ENCODE measurements at places on chromosomes 12 and 14.

DNA sequence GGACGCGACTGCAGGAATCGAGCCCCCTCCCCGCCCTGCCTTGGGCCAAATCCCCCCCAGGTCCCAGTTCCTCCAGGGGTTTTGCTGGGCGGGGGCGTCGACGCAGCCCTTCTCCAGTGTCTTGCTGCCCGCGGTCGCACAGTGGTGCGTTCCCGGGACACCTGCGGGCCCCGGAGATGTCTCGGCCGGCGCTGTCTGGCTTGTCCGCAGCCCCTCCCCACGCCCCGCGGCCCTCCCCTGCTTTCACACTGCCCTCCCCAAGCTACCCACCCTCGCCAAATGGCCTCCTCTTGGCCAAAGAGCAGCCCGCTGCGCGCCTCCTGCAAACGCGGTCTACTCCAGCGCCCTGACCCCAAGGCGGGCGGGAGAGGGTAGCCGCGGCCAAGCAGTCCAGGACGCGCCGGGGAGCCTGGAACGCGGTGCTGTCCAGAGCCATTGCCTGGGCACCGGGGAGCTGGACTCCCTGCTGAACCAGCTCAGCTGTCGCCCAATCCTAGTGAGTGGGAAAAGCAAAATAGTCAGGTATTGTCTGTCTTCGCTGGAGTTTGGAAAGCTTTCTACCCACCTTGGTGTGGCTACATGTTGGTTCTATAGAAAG lies 122.0 kb downstream of the AACS start:
- DNase-seq: no peak

- DNase-seq: no peak
Observed at GRCh38 chr14:55404173-55404854, 7.3 kb downstream of the ATG14 start.

DNA sequence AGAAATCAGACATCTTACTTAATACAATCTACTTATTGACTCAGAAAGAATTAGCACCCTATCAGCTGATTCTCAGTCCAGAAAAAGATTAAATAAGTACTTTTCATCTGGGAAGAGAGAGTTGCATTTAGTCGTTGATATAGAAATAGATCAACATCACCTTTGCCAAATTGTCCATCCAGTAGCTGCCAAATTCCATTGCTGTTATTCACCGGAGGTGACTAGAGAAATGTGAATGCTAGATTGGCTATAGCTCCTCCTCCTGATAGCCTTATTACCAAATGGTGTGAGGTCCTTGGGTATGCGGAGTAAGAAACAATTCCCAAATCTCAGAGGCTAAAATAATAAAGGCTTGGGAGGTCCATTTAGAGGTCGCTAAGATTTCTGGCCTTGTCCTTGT lies 723.3 kb upstream of the FLRT2 start:
- peak; percentile 6 for DNase-seq

- DNase-seq: no peak
Observed at GRCh38 chr14:88599761-88600439, 37.1 kb downstream of the ZC3H14 start.

GRCh38 chr12:8870586-8870985 lies 43.7 kb upstream of the PHC1 start:
- DNase-seq: no peak

GRCh38 chr12:75322464-75322863 lies 7.7 kb downstream of the CAPS2 start:
- DNase-seq: no peak

DNA sequence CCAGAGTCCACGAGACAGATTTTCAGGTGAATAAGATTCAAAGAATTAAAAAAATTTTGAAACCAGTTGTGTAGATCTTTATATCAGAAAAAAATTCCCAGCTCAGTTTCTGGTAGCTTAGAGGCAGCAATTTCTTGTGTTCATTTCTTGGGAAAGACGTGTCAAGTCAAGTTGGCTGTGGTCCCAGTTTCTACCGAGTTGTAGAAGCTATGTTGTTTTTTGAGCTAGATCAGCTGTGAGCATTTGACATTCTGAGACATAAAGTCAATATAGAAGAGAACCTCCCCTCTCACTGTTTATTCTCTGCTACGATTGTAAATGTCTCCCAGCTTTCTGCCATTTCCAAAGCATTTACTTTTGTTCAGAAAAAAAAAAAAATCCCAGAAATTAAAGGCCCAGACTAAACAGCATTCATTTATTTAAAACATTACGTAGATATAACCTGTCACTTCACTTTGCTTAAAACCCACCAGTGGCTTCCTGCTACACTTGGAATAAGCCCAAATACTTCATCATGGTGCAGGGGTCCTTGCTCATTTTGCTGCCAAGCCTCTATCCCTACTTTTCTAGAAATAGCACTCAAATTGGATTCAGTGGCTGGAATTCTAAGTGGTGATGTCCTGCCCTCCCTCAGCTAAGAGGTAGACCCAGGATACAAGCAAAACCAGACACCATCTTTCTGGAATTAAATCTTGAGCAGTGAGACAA lies 20.6 kb upstream of the PYGL start:
- no peak for DNase-seq

DNA sequence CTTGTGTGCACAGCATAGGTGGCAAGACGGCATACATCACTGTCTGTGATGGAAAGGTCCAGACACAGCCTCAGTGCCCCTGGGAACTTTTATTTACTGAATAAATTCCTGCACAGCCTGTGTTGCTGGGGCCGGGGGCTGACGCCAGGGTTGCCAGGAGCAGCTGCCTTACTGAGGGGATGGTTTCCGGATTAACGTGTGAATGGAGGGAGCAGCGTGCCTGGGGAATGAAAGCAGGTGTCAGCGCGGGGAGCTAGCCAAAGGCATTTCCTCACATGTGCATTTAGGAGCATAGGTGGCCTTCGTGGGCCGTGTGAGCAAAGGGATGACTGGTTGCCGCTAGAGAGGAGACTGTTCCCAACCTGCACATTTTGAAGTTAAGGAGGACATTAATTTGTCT lies 41.6 kb downstream of the SFSWAP start:
- DNase-seq: no peak

DNA sequence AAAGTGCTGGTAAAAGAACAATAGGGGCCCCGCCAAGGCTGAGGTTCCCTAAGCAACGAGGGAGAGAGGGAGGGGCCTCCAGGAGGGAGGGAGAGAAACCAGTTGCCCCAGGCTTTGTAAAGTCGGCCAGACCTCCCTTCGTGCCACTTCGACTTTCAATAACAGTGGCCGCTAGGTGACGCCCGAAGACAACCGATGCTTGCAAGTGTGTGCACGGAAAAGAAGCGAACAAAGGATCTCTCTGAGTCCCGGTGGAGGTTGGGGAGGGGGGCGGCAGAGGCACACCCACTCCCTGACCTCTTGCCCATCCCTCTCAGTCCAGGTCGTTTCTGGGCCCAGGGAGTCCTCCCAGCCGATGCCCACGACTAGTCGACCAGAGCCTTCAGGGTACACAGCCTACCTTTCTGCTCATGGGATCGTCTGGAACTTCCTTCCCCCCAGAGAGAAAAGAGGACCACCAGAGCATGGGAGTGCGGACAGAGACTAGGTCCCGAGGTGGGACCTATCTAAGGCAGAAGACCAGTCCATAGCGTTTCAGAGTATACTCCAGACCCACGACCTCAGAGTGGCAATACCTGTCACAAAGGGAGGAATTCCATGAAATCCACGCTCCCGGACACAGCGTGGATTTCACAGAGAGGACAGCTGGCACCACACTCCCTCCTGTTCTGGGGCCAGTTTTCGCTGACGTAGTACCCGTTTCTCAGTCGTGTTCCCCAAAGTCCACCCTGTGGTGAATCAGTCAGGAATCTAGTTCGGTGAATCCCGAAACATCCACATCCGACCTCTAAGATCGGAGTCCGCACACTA lies 262.7 kb upstream of the ALG10B start:
- DNase-seq: peak; percentile 5

- no peak for DNase-seq
Observed at GRCh38 chr12:53618275-53618674, 7.9 kb downstream of the ATF7 start.

DNA sequence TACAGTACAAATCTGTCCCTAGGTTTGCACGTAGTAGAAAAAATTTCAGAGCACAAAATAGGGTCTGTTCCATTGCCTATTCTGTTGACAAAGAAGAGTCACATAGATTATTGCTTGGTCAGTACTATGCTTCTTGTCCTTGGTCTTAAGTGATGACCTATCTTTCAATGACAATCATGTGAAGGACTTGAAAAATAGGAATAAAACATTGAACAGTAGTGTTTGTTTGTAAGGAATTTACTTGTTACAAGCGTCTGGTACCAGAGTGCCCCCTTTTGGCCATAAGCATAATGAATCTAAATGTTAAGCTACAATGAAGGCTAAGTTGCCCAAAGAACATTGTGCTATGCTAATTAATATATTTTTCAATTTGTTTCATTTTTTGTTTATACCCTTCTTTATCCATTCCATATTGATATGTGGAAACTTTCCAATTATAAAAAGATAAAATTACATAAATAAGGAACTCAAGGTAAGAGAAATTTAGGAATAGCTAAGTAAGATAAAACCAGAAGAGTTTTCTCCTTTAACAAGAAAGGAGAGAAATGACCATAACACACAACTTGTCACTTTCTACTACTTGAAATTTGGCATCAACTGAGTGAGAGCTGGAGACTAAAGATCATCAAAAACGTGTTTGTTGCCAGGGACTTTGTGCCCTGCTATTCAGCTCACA lies 204.7 kb downstream of the EPS8 start:
- no peak for DNase-seq

DNA sequence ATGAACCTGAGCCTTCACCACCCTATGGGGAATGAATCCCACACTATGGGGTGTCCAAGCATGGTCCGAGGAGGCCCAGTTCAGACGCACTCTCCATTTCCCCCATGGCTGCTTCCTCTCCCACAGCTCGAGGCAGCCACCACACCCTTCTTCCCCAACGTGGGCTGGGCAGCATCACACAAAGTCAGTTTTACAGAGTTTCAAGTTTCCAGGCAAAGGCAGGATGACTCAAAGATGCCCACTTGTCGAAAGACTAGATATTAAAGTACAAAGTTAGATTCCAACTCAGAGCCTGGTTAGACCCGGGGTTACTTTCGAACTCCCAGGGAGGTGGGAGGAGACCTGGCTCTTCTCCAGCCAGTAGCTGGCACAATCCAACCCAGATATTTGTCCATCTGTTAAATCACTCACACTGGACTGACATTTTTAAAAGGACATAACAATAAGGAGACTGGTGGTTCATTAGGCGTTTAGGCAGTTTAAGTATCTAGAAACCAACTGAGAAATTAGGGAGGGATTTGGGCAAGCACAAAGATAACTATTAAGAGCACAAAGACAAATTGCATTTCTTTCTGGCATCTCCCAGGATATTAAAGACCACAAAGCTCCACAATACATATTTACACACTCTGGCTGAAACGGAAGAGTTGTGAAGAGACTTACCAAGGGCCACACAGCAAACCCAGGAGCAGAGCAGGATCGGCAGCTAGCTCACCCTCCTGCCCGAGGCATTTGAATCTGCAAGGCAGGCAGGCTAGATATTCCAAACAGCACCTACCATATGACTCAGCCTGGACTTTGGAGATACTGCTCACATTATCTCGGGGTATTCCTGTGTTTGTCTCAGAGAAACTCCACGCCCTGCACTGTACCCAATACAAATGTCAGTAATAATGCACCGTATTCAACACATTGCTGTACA lies 34.8 kb downstream of the TMCC3 start:
- no peak for DNase-seq

DNA sequence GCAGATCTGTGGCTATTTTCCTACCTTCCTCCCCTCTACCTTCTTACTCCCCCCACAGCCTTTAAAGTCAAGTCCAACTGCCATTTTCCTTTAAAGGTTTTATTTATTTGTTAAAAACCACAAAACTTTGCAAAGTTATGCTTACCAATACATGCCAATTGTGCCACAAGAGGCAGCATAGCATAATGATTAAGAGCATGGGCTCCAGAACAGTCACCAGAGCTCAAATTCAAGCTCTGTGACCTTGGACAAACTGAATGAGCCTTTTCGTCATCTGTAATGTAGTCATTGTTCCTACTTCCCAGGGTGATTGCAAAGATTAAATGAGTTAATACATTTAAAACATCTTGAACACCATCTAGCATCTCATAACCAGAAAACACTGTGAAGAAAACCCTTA lies 13.0 kb upstream of the FMNL3 start:
- no peak for DNase-seq

- DNase-seq: no peak
Observed at GRCh38 chr14:53964249-53964648, 7.6 kb upstream of the BMP4 start.
